RWPE1 (cell line): ENCODE measurements at places on chromosomes 6 and 20.
A peak's percentile ranks its signal among the peaks of the same experiment; 100 is the strongest.

- DNase-seq = no peak
Measured at GRCh38 chr20:53503517-53503919, 90.1 kb downstream of the ZNF217 start.

- DNase-seq = no peak
Measured at GRCh38 chr6:30319146-30319835, 7.4 kb upstream of the TRIM39 start.

- DNase-seq = no peak
Measured at GRCh38 chr20:22428051-22428450, 156.3 kb downstream of the FOXA2 start.

- peak; percentile 39 for DNase-seq
Measured at GRCh38 chr6:112311950-112312547, 35.1 kb upstream of the RFPL4B start.

GRCh38 chr6:116314878-116315277 lies 35.1 kb upstream of the TSPYL1 start:
- no peak for DNase-seq

DNA sequence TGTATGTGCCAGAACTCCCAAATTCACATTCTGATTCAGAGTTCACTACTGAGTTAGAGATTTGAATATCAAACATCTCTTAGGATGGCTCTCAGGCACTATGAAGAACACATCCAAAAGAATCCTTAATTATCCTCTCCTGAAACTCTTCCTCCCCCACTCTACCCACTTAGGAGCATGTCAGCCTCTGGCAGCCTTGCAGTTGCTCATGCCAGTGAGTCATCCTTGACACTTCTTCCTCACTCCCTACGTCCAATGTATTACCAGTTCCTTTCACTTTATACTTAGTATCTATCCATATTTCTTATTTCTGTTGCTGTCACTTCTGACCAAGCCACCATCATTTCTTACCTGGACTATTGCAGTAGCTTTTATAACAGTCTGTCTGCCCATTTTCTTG lies 192.0 kb upstream of the IMPG1 start:
- no peak for DNase-seq

- peak; percentile 35 for DNase-seq
Measured at GRCh38 chr6:4637691-4638433, 138.3 kb upstream of the CDYL start.

GRCh38 chr20:8152183-8152582 lies 20.1 kb downstream of the PLCB1 start:
- DNase-seq = no peak

GRCh38 chr6:17013701-17014100 lies 88.1 kb upstream of the STMND1 start:
- peak; percentile 69 for DNase-seq

DNA sequence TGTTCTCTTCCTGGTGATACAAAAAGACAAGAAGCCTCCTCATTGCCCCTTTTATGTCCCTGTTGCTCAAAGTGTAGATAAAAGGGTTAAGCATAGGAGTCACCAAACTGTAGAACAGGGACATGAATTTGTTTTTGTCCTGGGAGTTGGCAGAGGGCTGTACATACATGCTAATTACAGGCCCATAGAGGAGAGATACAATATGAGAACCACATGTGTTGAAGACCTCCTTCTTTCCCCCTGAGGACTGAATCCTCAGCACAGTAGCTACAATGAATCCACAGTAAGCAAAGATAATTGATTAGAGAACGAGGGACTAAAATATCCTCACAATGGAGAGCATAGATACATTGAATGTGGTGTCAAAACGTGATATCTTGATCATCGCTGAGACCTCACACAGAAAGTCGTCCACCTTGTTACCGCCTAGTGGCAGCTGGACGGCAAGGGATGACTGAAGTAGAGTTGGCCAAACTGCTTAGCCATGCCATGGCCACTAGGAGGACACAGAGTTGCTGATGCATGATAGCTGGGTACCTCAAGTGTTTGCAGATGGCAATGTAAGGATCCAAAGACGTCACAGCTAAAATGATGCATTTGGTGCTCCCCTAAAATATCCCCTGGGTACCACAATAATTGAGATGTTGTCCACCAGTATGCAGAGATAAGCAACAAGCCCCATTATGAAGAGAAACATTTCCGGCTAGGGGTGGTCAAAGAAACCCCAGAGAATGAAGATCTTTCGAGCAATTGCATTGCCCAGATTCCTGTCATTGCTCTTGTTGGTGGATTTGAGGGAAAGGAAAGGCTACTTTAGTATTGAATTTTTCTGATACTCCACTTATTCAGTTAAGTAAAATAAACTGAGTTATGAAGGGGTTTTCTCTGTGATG lies 15.0 kb downstream of the OR2B3 start:
- peak; percentile 44 for DNase-seq

- no peak for DNase-seq
Measured at GRCh38 chr6:154125421-154125820, 86.4 kb downstream of the OPRM1 start.

DNA sequence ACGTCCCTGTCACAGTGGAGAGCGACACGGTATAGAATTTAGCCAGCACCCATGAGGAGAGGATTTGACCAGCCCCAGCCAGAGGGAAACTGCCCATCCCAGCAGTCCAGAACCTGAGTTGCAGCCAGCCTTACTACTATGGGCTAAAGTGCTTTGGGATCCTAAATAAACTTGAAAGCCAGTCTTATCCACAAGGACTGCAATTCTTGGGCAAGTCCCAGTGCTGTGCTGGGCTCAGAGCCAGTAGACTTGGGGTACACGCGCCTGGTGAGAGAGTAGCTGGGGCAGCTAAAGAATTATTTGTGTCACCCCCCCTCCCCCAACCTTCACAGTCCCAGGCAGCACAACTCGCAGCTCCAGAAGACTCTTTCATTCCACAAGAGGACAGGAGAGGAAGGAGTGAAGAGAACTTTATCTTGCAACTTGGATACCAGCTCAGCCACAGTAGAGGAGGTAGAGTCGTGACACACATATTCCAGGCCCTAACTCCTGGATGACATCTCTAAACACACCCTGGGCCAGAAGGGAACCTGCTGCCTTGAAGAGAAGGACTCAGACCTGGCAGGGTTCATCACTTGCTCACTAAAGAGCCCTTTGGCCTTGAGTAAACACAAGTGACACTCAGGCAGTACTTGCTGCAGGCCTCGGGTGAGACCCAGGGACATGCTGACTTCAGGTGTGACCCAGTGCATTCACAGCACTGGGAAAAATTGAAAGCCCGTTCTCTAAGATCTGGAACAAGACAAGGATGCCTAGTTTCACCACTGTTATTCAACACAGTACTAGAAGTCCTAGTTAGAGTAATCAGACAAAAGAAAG lies 100.3 kb downstream of the REV3L start:
- DNase-seq = no peak

DNA sequence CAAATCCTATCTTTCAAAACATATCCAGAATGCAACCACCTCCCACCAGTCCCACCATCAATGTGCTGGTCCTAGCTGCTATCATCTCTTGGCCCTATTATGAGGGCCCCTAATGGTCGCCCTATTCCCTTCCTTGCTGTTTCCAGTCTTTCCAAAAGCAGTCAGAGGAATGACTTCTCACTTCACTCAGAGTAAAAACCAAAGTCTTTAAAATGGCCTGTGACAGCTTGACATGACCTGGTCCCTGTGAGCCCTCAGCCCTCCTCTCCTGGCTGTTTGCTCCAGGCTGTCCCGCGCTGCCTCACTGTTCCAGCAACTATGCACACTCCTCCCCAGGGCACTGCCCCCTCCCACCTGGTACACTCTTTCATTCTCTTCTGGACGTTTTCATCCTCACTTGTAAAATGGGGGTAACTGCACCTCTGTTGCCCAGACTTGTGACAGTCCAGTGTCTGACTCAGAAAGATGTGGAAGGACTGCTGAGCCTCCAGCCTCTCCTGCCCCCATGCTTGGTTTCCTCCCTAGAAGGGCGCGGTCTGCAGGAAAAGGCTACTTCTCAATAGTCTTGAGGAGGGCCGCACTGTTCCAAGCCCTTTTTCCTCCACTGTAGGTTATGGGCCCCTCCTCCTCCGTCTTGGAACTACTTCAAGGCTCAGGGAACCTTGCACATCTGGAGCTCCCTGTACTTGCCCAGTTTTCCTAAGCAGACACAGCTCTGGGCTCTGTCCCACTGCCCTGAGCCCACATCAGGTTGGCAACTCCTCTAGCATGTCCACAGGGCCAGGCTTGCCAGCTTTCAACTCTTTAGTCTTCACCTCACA lies 64.7 kb downstream of the MYH7B start:
- DNase-seq = no peak

- no peak for DNase-seq
Measured at GRCh38 chr6:35058358-35058675, 82.8 kb downstream of the TCP11 start.
